ENCODE measurements at places on chromosomes 16 and 17. TPM values are rescaled to one million over a fixed set of nuclear protein-coding genes. Genes with fewer than 3 reads are reported as not detected.

MAP2K6 gene
- polyA plus RNA-seq: 23.9 TPM

MYO15A gene
- not detected for polyA plus RNA-seq

ADGRG3 gene
- polyA plus RNA-seq: 0.39 TPM

DOC2B gene
- 3.6 TPM for polyA plus RNA-seq

DNA sequence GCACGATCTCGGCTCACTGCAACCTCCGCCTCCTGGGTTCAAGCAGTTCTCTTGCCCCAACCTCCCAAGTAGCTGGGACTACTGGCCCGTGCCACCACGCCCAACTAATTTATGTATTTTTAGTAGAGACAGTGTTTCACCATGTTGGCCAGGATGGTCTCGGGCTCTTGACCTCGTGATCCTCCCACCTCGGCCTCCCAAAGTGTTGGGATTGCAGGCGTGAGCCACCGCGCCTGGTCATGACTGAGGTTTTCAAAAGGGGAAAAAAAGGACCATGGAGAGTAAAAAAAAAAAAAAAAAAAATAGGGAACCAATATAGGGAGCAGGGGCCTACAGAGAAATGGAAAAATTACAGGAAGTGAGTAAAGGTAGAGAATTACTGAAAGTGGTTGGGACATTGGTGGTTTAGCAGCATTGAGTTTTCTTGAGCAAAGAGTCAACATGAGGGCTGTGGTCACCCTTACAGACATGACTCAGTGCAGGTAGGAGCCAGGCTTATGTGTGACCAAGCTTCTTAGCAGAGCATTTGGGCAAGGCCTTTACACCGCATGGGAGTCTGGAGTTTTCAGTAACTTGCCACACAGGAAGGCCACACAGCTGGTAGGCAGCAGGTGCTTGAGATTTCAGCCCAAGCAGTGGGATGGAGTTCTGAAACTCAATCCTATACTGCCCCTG, 447.3 kb downstream of the HS3ST3B1 start:
- no peak for DNase-seq

DNA sequence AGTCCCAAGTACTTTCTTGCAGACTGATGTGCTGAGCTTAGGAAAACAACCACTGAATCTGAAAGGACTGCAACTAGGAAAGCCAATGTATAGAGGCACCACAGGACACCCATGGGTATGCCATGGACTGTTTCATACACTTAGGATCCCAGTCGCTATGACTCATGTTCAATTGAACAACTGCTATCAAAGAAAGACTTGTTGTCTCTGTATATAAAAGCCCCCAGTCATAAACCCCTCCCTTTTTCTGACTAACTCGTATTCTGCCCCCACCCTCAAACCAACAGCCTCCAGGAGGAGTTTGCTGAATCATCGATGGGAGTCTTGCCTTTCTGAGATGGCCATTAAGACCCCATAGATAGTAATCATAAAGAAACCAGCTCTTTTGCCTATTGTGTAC, 205.4 kb downstream of the ANKFN1 start:
- no peak for DNase-seq

GRCh38 chr16:1335211-1335971, 1.9 kb downstream of the BAIAP3 start:
- DNase-seq: no peak

GRCh38 chr17:61904094-61904710, 23.6 kb downstream of the INTS2 start:
- no peak for DNase-seq

- no peak for DNase-seq
Observed at GRCh38 chr16:69323415-69323814, 7.0 kb downstream of the PDF start.

- no peak for DNase-seq
Observed at GRCh38 chr16:9904526-9904925, 277.7 kb downstream of the GRIN2A start.

DNA sequence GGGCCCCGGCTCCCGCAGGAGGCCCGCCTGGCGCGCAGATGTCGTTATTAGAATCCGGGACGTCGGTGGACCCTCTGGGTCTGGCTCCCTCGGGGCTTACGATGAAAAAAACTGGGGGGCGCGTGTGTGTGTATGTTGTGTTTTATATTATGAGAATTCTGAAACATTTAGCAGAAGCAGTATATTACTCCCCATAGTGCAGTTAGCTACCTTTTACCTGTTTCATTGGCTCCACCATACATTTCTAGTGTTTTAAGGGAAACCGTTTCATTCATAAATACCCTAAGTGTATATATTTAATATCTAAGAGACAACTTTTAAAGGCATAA, 486 bp upstream of the DNAJA2 start:
- DNase-seq: no peak

- DNase-seq: no peak
Observed at GRCh38 chr17:61389670-61390478, 9.8 kb upstream of the TBX2 start.

DNA sequence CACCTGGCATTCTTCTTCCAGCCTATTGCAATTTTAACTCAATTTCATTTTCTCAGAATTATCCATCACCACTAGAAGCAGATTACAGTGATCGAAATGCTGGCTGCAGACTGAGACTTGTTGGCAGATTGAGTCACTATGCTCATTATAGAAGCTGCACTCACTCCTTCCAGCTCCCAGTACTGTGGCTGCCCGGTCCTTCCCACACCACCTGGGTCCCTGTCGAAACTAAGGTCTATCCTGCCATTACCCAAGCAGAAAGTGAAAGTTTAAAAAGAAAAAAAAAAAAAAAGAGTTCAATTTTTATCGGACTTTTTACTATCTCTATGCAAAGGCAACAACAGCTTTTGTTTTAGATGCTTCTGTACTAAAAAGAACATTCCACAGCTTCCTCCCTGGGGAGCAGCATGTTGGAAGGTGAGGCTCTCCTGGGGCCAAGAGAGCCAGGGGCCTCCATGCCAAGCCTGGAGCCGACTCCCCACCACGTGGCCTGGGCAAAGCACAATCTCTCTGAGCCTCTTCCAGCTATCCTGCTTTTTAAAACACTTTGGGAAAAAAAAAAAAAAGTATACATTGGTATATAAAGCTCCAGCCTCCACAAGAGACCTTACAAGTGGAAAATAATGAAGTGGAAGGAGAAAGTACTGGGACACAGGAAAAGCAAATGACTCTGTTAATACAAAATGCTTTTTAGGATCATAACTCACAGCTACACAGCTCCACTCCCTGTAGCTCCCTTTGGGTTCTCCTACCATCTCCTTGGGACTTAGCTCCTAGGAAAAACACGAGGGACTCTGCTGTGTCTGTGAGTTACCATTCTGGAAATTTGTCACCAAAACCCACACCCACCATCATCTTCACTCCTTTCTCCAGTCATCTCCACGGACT, 77.8 kb downstream of the USP31 start:
- no peak for DNase-seq

- no peak for DNase-seq
Observed at GRCh38 chr17:50056961-50057330, 1.0 kb downstream of the ITGA3 start.

GRCh38 chr17:34797720-34798119, 163.5 kb downstream of the CCT6B start:
- DNase-seq: peak; percentile 38

DNA sequence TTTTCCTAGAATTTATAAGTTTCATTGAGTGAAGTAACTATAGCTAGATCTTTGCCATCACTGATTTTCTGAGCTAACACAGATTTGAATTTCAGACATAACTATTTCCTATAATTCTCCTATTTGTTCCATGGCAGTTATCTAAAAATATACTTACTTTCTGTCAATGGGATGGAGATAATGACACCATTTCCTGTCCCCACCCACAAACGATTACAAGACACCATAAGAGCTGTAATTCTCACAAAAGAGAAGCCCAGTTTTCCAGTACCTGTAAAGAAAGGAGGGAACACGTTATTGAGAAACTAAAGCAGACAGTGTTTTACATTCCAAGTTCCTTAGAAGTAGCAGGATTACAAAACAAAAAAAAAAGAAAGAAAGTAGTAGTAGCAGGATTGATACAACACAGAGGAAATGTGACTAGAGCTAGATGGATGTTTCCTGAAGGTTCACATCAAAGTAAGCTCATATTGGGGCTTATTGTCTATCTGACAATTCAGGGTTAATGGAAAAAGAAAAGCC, 110.9 kb upstream of the TOB1 start:
- DNase-seq: no peak

DNA sequence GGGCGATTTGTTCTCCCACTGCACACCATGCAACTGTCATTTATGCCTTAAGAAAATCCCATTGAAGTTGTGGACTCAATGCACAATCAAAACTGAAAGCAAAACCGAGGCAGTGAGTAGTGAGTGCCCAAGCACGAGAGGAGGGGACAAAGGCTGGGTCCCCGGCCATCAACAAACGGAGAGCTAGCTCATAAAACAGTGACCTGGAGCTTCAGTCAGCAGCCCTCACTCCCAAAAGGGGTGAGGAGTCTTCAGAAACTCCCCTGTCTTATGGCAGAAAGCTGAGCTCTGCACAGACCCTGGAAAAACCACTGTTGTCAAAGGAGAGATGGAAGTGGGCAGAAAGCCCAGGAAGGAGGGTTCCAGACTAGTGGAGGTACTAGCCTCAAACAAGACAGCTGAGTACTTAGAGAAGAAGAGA, 96.9 kb downstream of the ADCY9 start:
- peak; percentile 25 for DNase-seq

- DNase-seq: no peak
Observed at GRCh38 chr16:85136213-85136701, 24.0 kb upstream of the CIBAR2 start.

- DNase-seq: no peak
Observed at GRCh38 chr17:42456223-42457106, 2.2 kb upstream of the ATP6V0A1 start.

- no peak for DNase-seq
Observed at GRCh38 chr17:40113907-40114245, 7.9 kb upstream of the MSL1 start.

- DNase-seq: no peak
Observed at GRCh38 chr16:64880994-64881393, 240.9 kb downstream of the CDH11 start.

- no peak for DNase-seq
Observed at GRCh38 chr16:48276102-48276501, 28.8 kb upstream of the ABCC11 start.

Measured in muscle of arm (tissue), 14 donors.